ENCODE measurements at places on chromosomes 2 and 18.

DNA sequence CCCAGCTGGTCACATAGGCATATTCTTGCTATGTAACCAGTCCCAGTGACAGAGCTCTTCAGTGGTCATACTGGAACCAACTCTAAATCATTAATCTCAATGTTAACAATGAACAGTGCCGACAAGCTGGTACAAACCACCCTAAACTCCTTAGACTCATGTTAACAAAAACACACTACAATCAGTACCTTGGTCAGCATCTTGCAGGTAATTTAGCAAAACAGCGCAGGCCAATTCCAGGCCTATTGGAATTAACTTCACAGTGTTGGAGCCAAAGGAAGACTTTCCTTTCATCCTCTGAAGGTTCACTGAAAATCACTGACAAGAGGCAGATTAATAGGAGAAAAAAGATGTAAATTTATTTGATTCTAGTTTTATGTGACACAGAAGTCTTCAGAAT is 396.4 kb downstream of the PIK3C3 start:
- DNase-seq: no peak

DNA sequence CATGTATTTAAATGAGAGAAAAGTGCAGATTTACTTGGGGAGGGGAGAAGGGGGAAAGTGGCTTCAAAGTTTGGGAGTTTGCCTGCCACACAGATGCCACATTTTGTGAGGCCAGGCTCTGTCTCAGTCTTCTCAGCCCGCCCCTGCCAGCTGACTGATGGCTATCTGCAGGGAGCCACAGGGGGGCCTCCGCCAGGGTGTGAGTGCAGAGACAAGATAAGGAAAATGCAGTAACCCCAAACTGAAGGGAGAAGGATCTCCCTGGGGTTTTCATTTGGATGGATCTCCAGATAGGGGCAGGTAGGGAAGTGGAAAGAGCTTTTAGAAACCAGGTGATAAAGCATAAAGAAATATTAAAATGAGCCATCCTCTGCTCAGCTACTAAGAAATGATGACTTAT is 128.8 kb downstream of the ZNF521 start:
- no peak for DNase-seq

DNA sequence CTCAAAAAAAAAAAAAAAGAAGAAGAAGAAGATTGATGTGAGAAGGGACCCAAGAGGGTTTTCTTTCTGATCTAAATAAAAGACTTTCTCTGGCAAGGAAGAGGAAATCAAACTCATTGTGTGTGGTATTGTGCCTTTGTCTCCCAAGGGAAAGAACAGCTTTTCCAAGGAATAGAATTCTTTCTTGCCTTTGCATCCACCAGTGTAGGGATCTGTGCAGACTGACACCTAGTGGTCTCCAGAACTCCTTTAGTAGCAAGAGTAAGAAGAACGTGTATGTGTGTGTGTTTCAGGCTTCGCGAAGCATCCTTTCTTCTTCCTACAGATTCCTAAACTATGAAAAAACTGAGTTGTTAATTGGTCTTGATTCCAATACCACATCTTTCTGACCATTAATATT is 33.5 kb upstream of the CRIM1 start:
- no peak for DNase-seq

DNA sequence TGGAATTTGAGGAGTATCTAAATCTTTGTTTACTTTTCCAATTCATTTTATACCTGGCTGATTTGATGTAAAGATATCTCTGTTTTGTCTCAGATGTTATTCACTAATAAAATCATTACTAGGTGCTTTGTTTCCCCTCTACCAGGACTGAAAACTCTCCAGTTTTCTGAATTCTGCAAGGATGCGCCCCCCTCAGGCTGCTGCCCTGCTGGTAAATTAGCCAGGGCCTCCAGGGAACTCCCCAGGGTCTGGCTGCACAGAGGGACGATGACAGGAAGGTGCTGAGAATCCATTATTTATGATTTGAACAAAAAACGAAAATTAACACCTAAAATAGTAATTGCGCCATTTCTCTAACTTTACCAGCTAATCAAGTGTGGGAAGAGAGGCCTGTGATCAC is 541.2 kb upstream of the POU3F3 start:
- no peak for DNase-seq

All from activated naive CD8-positive, alpha-beta T cell treated with anti-CD3 and anti-CD28 coated beads for 36 hours (primary cell).